HFFc6 (cell line): ENCODE measurements at places on chromosomes 13 and 19.

DNA sequence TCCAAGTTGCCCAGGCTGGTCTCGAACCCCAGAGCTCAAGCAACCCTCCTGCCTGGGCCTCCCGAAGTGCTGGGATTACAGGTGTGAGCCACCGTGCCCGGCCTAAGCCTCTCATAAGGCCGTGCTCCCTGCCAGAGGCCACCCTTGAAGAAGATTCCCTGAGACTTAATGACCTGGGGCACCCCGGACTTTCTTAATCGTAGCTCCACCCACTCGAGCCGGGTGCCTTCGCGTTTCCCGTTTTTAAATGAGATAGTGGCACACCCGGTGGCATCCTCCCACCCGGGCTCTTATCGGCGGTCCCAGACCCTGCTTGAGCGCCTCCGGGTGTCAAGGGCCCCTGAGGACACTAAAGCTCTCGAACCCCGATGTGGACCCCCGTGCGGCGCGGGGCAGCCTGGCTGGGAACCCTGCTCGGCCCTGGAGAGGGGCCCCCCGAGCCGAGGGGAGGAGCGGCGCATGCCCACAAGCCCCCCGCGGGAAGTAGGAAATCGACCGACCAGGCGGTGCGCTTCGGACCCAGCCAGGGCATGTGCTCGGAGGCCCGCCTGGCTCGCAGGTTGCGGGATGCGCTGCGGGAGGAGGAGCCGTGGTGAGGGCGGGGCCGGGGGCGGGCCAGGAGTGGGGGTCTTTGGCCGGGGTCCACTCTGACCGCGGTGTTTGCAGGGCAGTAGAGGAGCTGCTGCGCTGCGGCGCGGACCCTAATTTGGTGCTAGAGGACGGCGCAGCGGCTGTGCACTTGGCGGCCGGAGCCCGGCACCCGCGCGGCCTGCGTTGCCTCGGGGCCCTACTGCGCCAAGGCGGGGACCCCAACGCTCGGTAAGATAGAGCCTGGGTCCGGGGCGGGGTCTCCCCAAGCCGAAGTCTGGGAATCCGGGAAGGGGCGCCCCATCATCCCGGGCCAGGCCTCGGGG lies at the start of gene ANKLE1:
Gene ANKLE1, plus strand, starts transcription at position 511 of the 914 bp plus-strand sequence. Its CDS starts 20 bp downstream, at position 531.
- no peak within 1 kb of the TSS for H3K27ac ChIP-seq
- peak within 1 kb of the TSS; percentile 82 for H3K4me3 ChIP-seq
- H3K4me1 ChIP-seq = peaks cover 5% of the 10 kb centered on the region
- H3K27me3 ChIP-seq = peaks cover 4% of the 10 kb centered on the region

DNA sequence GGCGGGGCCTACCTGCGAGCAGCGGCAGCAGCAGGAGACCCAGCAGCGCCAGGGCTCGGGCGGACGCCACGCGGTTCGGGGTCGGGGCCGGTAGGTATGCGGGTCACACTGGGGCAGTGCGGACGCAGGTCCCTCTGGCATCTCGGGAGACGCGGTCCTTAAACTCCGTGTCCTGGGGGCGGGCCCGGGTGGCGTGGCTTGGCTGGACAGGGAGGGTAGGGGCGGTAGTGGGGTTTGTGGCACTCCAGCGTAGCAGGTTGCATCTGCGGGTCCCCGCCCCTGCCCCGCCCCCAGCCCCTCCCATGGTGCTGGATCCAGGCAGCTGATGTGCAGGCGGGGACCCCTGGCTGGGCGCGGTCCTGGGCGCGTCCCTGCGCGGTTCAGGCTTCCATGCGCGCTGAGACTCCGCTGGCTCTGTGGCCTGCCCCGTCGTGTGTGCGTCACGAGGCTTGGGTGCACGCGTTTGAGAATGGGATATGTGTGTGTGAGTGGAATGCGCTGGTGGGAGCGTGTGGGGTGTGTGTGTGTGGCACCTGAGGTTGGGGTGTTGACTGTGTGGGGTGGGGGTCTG lies 96.1 kb downstream of the WTIP start:
- H3K4me3 ChIP-seq = no peak overlapping the region
- DNase-seq = no peak
- no peaks in the 10 kb centered on the region for H3K36me3 ChIP-seq

GRCh38 chr19:16822648-16823047 lies 6.5 kb upstream of the SIN3B start:
- H3K4me1 ChIP-seq = peaks cover 33% of the 10 kb centered on the region
- H3K27ac ChIP-seq = peak overlapping the region; percentile 88
- peaks cover 5% of the 10 kb centered on the region for H3K27me3 ChIP-seq
- H3K4me3 ChIP-seq = peak overlapping the region; percentile 41; the same call in 1 of the 2 replicates
- H3K36me3 ChIP-seq = no peaks in the 10 kb centered on the region

DNA sequence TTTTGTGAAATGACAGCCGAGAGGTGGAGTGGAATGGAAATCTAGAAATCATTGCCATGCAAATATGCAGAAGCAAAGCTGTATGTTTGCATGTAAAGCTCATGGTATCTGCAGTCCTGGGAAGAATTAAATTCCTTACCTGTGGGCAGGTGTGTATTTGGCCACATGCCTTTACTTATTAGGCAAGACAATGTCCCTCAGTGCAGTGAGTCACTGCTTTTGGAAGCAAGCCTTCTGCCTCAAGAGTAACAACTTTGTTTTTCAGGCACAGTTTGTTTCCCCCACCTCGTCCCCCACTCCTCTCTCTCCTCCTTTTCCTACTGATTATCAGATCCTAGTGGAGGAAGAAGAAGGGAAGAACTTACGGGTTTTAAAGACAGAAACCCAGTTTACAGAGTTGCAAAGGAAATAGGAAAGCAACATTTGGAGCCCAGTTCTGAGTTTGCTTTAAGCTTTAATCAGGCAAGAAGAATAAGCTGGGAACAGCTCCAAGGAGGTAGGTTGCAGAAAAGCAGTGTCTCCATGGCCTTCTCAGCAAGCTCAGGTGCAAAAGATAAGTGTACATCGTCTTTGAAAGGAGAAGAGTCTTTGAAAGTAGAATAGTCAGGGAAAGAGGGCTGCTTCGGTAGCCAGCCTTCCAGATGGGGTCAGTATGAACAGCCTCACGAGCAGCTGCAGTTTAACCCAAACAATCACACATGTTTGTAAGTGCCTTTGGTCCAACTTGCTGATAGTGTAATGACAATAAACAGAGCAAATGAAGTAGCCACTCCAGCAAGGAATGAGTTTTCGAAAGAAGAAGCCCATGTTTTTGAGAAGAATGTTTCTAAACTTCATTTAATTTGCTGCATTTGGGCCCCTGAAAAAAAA lies 190.1 kb downstream of the KLF5 start:
- H3K4me3 ChIP-seq = peak overlapping the region; percentile 25; the same call in 1 of the 2 replicates
- H3K27ac ChIP-seq = no peak overlapping the region
- peaks cover 31% of the 10 kb centered on the region for H3K4me1 ChIP-seq
- DNase-seq = no peak
- no peaks in the 10 kb centered on the region for H3K27me3 ChIP-seq

- no peaks in the 10 kb centered on the region; the same call in 1 of the 2 replicates for H3K27me3 ChIP-seq
- H3K36me3 ChIP-seq = peaks cover 38% of the 10 kb centered on the region
- H3K4me1 ChIP-seq = peaks cover 99% of the 10 kb centered on the region
- no peak overlapping the region for H3K4me3 ChIP-seq
- no peak for DNase-seq
These were observed 29.6 kb downstream of the COL4A2 start for GRCh38 chr13:110336681-110337080.

GRCh38 chr13:23411706-23412105 lies 21.8 kb downstream of the SACS start:
- H3K27me3 ChIP-seq = no peaks in the 10 kb centered on the region; the same call in 1 of the 2 replicates
- no peak overlapping the region for H3K27ac ChIP-seq
- peaks cover 8% of the 10 kb centered on the region; the same call in 1 of the 2 replicates for H3K4me1 ChIP-seq
- DNase-seq = no peak

- peak overlapping the region; percentile 100 for H3K27ac ChIP-seq
- H3K36me3 ChIP-seq = peaks cover 12% of the 10 kb centered on the region
- H3K4me1 ChIP-seq = peaks cover 16% of the 10 kb centered on the region
These were observed 791 bp downstream of the TMED1 start for GRCh38 chr19:10835089-10835753.

DNA sequence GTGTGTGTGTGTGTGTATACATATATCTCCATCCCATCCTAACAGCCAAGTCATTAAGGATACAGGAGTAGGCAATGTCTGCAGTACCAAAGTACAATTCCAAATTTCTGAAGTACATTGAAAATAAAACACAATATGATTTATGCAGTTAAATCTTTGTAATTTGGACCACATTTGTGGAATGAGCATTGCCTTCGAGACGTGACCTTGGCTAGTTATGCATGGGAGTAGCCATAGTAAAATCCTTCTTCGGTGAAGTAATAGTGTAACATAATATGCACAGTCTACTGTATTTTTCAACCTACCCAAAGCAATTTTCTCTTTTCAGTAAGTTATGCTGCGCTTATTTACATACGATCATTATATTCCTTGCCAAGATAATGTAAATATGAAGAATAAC lies 665.7 kb upstream of the GPC6 start:
- no peaks in the 10 kb centered on the region for H3K4me1 ChIP-seq
- H3K27me3 ChIP-seq = no peaks in the 10 kb centered on the region; the same call in 1 of the 2 replicates
- no peaks in the 10 kb centered on the region for H3K36me3 ChIP-seq
- no peak overlapping the region for H3K27ac ChIP-seq
- DNase-seq = no peak

GRCh38 chr13:26971990-26972887 lies 199.4 kb downstream of the USP12 start:
- H3K4me3 ChIP-seq = no peak overlapping the region
- no peak for DNase-seq
- H3K36me3 ChIP-seq = no peaks in the 10 kb centered on the region; the same call in 1 of the 2 replicates
- no peak overlapping the region; the same call in 1 of the 2 replicates for H3K27ac ChIP-seq

DNA sequence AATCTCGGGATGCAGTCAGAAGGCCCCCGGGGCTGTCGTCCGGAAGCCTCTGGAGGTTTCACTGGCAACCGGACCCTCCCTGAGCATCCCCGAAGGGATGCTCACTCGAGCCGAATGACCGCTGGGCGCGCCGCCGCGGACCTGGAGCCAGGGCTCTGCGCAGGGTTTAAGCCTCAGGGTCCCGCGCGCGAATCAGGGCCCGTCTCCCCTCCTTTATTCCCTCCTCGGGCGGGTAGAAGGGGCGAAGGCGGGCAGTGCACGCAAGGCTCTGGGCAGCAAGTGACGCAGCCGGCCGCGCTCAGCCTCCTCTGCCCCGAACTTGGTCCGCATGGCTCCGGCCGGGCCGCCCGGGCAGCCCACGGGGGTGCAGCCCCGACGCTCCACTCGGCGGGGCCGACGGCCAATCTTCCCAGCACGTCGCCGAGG lies 572 bp downstream of the SHISA2 start:
- H3K27me3 ChIP-seq = peaks cover 27% of the 10 kb centered on the region
- H3K4me1 ChIP-seq = no peaks in the 10 kb centered on the region
- no peaks in the 10 kb centered on the region for H3K36me3 ChIP-seq
- no peak overlapping the region for H3K4me3 ChIP-seq

- no peak for DNase-seq
- peaks cover 4% of the 10 kb centered on the region; the same call in 1 of the 2 replicates for H3K27me3 ChIP-seq
- H3K27ac ChIP-seq = no peak overlapping the region
- H3K4me1 ChIP-seq = peaks cover 10% of the 10 kb centered on the region
- no peak overlapping the region for H3K4me3 ChIP-seq
These were observed 485.4 kb downstream of the RFC3 start for GRCh38 chr13:34303346-34303745.

GRCh38 chr19:45469132-45469944 lies 1.5 kb downstream of the FOSB start:
- H3K36me3 ChIP-seq = peaks cover 15% of the 10 kb centered on the region
- peak; percentile 86 for DNase-seq
- H3K4me3 ChIP-seq = peak overlapping the region; percentile 89
- H3K4me1 ChIP-seq = peaks cover 54% of the 10 kb centered on the region

GRCh38 chr19:49848938-49849337 lies 2.0 kb upstream of the PTOV1 start:
- no peak for DNase-seq
- H3K36me3 ChIP-seq = peaks cover 19% of the 10 kb centered on the region
- H3K27ac ChIP-seq = peak overlapping the region; percentile 87
- H3K4me1 ChIP-seq = peaks cover 47% of the 10 kb centered on the region
- peaks cover 8% of the 10 kb centered on the region for H3K27me3 ChIP-seq

DNA sequence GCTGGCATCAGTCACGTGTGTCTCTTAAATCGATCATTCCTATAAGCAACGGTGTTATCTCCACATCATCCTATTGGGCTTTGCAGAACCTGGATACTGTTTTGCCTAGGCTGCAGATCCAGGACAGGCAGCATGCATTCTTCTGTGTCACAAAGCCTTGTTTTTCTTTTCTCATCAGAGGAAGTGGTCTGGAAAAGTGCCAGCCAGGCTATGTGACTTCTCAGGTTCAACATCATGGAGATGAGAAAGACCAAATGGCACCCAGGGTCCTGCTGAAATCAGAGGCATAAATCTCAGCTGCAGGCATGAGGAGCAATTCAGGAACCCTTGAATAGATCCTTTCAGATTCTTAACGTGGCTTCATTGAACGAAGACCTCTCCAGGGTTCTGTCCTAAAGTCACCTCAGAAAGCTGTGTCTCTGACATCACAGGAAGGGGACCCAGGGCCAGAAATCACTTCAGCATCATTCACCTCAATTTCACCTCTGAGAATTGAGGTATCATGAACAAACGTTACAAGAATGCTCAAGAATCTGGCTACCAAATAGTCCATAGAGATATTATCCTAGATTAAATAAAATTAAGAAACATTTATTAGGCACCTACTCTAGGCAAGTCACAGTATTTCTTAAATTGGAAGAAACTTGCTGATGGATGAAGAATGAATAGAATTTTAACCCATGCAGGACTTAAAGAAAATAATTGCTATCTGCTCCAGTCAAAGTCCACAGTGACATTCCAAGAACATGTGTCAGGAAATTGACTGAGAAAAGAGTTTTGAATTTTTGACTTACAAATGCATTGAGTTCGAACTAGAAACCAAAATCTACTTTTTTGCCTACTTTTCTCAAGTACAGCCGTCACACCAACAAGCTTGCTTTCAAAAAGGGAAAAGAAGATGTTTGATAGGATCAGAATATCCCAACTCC lies 124.1 kb downstream of the COG6 start:
- peak; percentile 41 for DNase-seq
- H3K36me3 ChIP-seq = peaks cover 9% of the 10 kb centered on the region
- peak overlapping the region; percentile 49 for H3K27ac ChIP-seq

- H3K4me3 ChIP-seq = peak overlapping the region; percentile 61; the same call in 1 of the 2 replicates
- DNase-seq = peak; percentile 36
- peak overlapping the region; percentile 25; the same call in 1 of the 2 replicates for H3K27ac ChIP-seq
- peaks cover 32% of the 10 kb centered on the region for H3K4me1 ChIP-seq
- no peaks in the 10 kb centered on the region; the same call in 1 of the 2 replicates for H3K27me3 ChIP-seq
These were observed 621.0 kb downstream of the EFNB2 start for GRCh38 chr13:105914291-105915036.

GRCh38 chr13:101846701-101847100 lies 394.2 kb downstream of the ITGBL1 start:
- peaks cover 2% of the 10 kb centered on the region; the same call in 1 of the 2 replicates for H3K27me3 ChIP-seq
- DNase-seq = no peak
- peaks cover 7% of the 10 kb centered on the region; the same call in 1 of the 2 replicates for H3K4me1 ChIP-seq
- H3K4me3 ChIP-seq = no peak overlapping the region

DNA sequence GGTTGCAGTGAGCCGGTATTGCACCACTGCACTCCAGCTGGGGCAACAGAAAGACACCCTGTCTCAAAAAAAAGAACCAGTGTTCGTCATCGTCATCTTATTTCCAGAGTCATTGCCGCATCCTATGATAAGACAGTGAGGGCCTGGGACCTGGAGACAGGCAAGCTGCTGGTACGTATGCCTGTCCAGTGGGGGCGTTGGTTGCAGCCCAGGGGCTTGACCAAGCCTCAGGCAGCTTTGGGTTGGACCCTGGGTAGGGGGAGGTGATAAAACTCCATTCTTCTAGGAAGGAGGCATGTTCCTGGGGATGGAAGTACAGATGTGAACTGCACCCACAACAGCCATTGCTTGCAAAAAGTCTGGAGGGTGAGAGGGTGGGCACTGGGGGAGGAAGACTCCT lies 15.6 kb downstream of the WDR88 start:
- no peaks in the 10 kb centered on the region for H3K36me3 ChIP-seq
- no peak overlapping the region for H3K4me3 ChIP-seq
- H3K4me1 ChIP-seq = peaks cover 6% of the 10 kb centered on the region
